ENCODE measurements at places on chromosomes 2 and 18. TPM values are rescaled to one million over a fixed set of nuclear protein-coding genes. Genes with fewer than 3 reads are reported as not detected.

MRO gene
- 0.43 TPM for total RNA-seq

LTBP1 gene
- 256 TPM for total RNA-seq

UGT1A8 gene
- not detected for total RNA-seq

ALK gene
- not detected for total RNA-seq

DSG4 gene
- not detected for total RNA-seq

HTR2B gene
- total RNA-seq = 1.2 TPM

ANKRD29 gene
- total RNA-seq = 4.1 TPM

CDK5R2 gene
- total RNA-seq = not detected

NLRC4 gene
- total RNA-seq = not detected

LBX2 gene
- total RNA-seq = 2.2 TPM

POTEI gene
- not detected for total RNA-seq

CABLES1 gene
- total RNA-seq = 21.2 TPM

CNDP1 gene
- 0.11 TPM for total RNA-seq

CIDEA gene
- 0.52 TPM for total RNA-seq

SP140 gene
- total RNA-seq = 0.26 TPM

ABCG8 gene
- total RNA-seq = not detected

BOD1L2 gene
- total RNA-seq = not detected

LHCGR gene
- total RNA-seq = 0.39 TPM

SERPINB7 gene
- 0.11 TPM for total RNA-seq

TMEM37 gene
- 0.76 TPM for total RNA-seq

NEU2 gene
- total RNA-seq = not detected
